ENCODE measurements at places on chromosomes 4 and X.

DNA sequence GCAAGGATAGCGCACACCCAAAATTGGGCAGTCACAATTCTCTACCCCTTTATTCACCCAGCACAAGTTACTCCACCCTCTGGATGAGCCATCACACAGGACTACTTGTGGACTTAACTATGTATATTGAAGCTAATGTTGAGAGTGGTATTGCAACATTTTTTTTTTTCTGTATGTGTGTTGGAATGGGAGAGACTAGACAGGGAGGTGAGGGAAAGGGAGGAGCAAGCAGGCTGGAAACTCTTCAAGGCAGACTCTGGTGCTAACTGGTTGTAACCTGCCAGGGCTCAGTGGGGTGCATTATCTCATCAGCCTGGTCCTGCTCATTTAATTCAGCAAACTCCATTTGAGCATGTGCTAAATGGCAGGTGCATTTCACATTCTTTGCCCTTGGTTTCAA lies 18.4 kb upstream of the CWH43 start:
- DNase-seq, result no peak

GRCh38 chr4:184282895-184283654 lies 65.4 kb upstream of the ENPP6 start:
- no peak for DNase-seq

DNA sequence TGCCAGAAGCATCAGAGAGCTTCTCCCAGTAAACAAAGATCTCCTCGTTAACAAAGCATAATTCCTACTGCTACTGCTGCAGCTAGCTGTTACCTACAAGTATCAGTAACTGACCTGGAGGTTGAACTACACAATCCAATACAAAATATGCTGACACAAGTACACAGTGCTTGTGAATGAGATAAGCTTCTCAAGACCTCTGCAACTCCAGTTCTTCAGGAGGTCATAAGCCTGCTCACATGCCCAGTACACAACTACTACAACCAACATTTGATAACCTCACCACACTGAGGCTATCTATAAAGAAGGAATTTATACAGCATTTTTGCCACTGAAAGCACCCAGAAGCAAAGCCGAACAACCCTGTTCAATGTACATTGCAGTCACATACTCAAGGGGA lies 66.7 kb upstream of the SMARCAD1 start:
- DNase-seq, result no peak

DNA sequence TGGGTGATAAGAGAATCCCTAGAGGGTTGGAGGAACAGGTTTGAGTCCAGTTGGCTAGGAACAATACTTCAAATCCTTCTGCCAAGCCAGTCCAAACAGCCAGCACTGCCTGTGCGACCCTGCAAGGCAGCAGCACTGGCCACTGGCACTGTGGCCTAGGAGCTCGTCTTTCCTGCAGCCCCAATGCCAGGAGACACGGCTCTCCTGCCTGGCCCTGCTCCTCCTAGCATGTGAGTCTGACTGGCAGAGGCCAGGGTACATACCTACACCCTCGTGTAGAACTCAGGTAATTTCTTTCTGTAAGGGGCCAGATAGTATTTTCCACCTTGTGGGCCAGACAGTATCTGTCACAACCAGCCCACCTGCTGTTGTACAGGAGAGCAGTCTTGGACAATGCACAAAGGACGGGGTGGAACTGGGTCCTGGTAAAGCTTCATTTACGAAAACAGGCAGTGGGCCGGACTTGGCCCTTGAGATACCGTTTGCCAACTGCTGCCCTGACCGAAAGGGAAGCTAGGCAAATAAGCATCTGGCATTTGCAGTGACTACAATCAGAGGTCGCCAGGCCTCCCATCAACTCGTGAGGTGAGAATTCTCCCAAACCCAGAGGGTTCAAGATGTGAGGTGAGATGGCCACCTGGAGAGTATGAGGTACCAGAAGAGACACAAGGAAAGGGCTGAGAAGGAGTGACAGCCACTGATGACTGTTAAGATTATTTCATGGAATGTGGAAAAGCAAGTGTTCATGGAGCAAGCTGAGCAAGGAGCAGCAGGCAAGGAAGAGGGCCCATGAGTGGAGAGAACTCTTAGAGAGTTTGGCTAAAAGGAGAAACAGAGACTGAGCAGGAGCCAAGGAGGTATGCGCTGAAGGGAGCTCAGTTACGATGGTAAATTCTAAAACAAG lies 29.8 kb upstream of the IRAK1 start:
- no peak for DNase-seq

- no peak for DNase-seq
These were observed 118.2 kb upstream of the IQCM start for GRCh38 chr4:149933883-149934282.

DNA sequence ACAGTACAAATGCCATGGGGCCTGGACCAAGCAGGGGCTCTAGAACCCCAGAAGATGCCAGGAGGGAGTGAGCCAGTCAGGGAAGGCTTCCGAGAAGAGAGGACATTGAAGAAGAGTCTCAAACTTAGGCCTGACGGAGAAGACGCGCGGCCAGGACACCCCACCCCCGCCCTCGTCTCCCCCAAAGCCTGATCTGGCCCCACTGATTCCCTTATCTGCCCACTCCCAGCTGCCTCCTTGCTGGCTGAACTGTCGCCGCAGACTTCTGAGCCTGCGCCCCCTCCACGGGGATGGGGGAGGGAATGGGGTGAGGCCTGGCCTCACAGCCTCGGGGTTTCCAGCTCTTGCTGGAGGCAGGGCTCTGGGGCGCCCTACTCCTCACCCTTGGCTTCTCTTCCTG lies 3.6 kb upstream of the GATA1 start:
- no peak for DNase-seq

- DNase-seq, result no peak
These were observed 2.1 kb upstream of the DIAPH2 start for GRCh38 chrX:96682516-96682915.

All from iPS DF 19.7 (cell line).